ENCODE measurements at places on chromosomes 7 and 10.
A peak's percentile ranks its signal among the peaks of the same experiment; 100 is the strongest.

GRCh38 chr7:45184326-45185027, 26.9 kb downstream of the RAMP3 start:
- DNase-seq, result no peak

DNA sequence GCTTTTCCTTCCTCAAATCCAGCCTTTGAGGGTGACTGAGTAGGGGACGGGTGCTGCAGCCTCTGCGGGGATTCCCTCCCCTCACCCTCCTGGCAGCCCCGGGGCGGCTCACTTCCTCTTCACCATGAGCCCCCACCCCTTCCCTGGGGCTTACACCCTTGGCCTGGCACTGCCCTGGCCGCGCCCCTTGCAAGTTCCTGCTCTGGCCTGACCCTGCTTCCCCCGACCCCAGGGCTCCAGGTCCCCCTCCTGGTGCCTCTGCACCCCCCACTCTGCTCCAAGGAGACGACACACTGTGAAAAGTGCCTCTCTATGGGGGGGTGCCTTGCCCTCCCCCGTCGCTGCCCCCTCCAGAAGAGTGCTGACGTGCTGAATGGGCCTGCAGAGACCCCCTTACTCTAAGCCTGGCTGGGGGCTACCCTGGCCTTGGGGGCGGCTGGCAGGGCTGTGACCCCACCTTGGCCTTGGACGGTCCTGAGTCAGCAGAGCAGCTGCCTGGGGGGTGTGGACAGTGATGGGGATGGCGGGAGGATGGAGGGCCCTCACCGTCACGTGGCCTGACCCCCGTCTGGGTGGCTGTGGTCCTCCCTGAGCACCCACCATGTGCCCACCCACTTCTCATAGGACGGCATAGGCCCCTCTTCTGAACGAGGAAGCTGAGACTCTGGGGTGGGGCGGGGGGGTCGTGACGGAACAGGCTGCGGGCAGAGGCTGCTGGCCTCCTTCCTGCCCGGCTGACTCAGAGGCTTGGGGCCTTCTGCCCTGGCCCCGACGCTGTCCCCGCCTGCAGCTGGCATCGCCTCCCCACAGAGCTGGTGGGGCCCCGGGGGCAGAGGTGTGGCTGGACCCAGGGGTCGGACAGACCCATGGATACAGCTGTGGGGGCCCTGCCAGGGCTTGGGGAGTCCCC, 9.8 kb downstream of the LFNG start:
- DNase-seq, result peak; percentile 67

DNA sequence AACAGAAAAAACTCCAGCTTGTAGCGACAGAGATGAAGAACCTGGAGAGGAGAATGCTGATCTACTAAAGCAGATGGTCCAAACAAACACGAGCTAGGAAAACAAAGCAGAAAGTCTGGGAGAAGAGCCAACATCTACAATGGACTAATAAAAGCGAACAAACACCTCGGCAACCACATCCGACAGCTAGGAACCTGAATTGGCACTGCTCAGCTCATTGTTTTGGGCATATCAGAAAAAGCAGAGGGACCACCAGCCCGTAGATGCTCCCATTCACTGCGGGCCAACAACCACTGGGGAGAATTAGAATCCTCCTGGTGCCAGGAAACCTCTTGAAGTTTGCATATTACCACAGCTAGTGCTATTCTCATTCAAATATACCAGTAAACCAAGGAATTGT, 204.7 kb downstream of the NXPH1 start:
- no peak for DNase-seq

DNA sequence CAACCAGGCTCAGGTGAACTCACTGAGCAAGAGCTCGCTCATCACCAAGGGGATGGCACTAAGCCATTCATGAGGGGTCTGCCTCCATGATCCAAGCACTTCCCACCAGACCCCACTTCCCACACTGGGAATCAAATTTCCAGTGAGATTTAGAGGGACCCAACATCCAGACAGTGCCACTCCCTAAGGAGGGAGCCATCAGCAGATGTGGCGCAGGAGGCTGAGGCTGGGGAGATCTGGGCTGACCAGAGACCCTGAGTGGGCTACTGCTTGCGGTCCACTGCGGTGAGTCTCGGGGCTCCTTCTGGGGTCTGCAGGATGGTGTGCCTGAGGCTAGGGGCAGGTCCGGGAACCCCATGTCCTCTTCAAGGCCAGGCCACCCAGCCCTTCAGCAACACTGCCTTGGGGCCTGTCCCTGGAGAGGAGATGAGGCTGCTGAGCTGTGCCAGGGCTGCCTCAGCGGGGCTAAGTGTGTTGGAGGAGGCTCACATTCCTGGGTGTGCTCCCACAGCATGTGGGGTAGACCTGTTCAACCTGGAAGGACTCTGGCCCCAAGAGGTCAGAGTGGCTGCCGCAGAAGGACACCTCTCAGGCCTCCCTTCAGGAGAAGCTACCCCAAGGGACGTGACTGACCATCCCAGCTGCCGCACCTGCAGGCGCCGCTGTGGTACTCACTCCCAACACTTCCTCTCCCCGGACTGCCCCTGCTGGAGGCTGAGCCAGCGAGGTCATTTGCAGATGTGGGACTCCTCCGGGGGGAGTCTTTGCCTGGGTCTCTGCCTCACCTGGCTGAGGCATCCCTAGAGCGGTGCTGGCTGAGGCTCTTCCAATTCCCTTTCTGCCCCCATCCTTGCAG, 22.3 kb upstream of the PCBD1 start:
- no peak for DNase-seq

DNA sequence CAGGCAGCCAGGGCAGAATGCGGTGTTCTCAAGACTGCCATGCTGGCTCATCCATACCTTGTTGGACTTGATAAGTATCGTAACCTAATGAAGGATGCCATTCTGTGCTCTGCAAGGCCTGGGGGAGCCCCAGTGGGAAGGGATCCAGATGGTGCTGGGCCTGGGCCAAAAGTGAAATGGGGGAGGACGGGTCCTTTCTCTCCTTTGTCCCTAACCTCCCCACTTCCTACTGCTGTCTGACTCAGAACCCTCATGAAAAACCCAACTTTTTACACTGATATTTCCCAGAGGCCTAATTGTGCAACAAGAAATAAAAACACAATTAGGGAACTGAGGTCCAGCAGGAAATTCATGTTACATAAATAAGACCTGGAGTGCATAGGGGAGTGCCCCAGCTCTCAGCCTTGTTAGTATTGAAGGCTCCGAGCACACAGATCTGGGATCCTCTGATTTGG, 193.7 kb upstream of the SVIL start:
- DNase-seq, result no peak

DNA sequence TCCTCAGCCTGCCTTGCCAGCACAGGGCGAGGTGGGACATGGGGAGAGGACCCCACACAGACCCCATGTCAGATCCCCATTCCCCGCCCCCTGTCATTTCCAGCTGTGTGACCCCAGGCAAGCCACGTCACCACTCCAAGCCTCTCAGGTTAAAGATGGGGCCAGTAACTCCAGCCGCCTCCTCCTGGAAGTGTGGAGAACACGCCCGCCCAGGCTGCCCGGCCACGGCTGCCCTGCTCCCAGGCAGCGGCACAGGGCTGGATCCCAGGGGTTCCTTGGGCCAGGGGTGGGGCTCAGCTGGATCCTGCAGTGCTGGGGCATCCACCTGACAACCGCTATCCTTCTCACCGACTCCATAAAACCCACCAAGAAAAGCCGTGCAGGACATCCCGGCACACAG, 86.1 kb downstream of the PDGFA start:
- no peak for DNase-seq

- no peak for DNase-seq
These were observed 1175.3 kb upstream of the LRRN3 start for GRCh38 chr7:109915670-109916069.

- no peak for DNase-seq
These were observed 136.9 kb downstream of the CFTR start for GRCh38 chr7:117616694-117617093.

GRCh38 chr10:122692744-122693143, 6.9 kb downstream of the C10orf120 start:
- DNase-seq, result no peak

DNA sequence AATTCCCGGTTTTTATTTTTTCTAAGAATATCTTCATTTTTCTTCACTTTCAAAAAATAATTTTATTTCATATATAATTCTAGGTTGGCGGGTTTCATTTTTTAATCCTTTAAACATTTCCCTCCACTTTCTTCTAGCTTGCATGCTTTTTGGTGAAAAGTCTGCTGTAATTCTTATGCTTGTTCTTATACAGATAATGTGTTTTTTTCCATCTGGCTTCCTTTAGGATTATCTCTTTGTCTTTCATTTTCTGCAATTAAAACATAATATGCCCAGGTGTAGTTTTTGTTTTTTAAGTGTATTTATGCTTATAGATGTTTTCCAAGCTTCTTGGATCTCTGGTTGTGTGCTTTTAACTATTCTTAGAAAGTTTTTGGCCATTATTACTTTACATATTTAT, 341.3 kb upstream of the SEMA3C start:
- DNase-seq, result no peak
